ENCODE measurements at places on chromosomes 3 and 15.

- DNase-seq, result peak; percentile 44
Observed at GRCh38 chr3:16508591-16508995, 4.9 kb downstream of the RFTN1 start.

- DNase-seq, result no peak
Observed at GRCh38 chr15:59384507-59384906, 11.8 kb upstream of the MYO1E start.

GRCh38 chr15:81865850-81866537 is 179.8 kb downstream of the MEX3B start:
- no peak for DNase-seq

DNA sequence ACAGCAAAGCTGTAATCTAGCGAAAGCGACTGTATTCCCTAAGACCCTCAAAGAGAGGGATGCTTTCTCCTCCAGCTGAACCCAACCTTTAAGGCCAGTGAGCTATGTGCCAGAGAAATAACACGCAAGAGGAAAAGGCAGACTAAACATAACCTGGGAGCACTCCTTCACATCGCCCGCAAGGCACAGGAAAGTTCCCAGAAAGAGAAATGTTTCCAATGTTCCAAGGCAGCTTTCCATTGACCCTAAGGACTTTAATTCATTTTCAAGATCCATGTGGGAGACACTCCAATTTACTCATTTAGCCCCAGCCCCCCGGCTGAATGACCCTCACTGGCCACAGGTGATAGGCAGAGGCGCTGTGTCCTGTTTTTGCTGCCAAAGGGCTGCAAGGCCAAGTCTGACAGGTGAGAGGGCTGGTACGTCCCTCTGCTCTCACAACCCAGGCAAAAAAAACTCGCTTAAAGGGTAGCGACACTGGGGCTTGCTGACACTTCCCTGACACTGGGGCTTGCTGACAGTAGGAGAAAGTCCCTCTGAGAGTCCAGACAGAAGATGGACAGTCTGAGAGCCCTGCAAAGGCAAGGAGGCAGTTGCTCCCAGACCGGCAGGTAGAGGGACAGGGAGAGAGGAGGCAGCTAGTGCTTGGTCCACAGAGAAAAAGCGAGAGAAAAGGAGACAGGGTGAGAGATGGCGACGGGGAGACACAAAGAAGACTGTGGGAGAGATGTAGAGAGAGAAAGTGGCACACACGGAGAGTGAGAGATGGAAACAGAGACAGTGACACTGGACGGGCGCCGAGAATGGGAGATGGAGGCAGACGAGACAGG is 702 bp downstream of the ARHGEF3 start:
- no peak for DNase-seq

- DNase-seq, result no peak
Observed at GRCh38 chr3:30344288-30344687, 262.1 kb upstream of the TGFBR2 start.

GRCh38 chr3:46314517-46314916 is 39.4 kb upstream of the CCR2 start:
- no peak for DNase-seq
